ENCODE measurements at places on chromosomes 4 and X.

DNA sequence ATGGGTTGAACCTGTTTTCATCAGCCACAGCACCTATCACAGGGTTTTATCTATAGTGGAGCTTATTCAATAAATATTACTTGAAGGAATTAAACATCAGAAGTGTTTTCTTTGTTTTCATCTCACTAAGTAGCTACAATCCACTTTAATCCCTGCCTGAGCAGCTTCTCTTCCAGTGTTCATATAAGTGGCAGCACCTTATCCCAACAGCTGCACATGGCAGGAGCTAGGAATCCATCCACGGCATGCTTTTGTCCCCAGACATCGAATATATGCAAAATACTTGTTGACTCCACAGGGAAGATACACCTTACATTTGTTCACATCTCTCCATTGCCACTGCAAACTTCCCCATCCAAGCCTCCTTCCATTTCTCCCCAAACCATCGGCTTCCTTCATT lies 549.8 kb upstream of the FAM241A start:
- DNase-seq: no peak

DNA sequence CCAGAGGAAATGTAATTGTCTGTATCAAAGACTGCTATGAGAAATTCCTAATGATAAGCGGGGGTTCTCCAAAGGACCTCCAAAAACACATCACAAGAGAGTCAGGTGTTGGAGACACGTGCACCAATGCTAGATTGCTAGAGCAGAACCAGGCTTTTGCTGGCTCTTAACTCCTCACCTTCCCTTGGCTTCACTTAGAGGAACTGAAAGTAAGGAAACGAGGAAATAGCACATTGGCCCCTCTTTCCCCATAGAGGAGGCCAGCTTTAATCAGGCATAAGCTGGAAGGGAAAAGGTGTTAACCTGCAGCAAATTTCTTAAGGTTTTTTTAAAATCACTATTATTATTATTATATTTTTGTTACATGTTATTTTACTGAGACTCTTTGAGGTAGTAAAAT lies 13.6 kb downstream of the OTC start:
- no peak for DNase-seq

GRCh38 chrX:25020905-25021449 lies 5.2 kb upstream of the ARX start:
- no peak for DNase-seq

DNA sequence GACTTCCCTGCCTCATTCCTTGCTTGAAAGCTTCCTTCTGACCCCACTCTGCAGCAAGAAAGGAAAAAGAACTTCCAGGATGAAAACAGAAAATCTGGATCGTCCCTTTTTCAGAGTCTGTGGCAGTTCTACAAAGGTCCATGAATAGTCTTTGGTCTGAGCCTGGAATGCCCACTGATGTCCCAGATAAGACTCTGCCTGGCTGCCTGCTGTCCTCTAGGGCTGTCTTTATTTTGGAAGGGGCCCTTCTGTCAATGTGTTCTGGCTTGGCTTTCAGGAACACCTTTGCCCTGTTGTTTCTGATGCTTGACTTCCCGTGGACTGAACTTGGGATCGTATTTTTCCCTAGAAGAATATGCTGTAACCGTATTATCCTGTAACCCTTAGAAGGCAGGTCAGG lies 114.7 kb upstream of the LNX1 start:
- DNase-seq: no peak

GRCh38 chrX:126485409-126485808 lies 67.2 kb downstream of the DCAF12L1 start:
- DNase-seq: no peak

DNA sequence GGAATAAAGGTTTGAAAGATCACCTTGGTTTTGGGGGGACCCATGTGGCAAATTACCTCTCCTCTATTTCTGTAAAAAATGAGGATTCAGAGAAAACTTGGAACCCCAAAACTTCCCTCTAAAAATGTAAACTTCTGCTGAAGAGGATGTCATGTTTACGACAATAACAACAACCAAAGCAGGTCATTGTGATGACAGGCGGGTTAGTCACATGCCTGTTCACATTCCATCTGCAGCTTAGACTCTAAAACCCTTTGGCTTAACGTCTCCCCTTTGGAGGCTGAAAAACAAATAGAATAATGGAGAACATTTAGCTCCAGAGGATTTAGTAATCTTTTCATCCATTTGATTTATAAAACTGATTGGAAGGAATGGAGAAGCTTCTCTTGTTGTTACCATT lies 75.0 kb upstream of the FAM9C start:
- DNase-seq: no peak

GRCh38 chr4:161256172-161256571 lies 907.6 kb downstream of the FSTL5 start:
- DNase-seq: no peak

GRCh38 chr4:2793586-2794485 lies 951 bp downstream of the SH3BP2 start:
- DNase-seq: peak; percentile 66

GRCh38 chrX:109511113-109511512 lies 25.5 kb upstream of the NXT2 start:
- DNase-seq: no peak

DNA sequence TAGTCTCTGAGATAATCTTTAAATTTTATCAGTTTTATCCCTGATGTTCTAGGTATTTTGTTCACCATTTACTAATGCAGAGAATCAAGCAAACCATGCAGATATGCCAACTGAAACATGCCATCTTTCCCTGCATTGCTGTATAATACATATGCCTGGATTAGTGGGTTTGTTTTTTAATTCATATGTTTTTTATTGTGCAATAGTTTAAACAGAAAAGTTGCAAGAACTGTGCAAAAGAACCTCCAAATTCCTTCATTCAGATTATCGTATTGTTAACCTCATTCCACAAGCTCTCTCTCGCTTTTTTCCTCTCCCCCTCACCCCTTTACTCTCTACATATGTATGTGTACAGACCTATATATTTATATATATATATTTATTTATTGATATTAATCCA lies 244.6 kb downstream of the NKX6-1 start:
- no peak for DNase-seq

- no peak for DNase-seq
Observed at GRCh38 chr4:132076829-132077228, 1072.3 kb upstream of the PCDH10 start.

GRCh38 chrX:72216973-72217372 lies 21.9 kb downstream of the ERCC6L start:
- no peak for DNase-seq

GRCh38 chr4:121784975-121785374 lies 16.1 kb upstream of the EXOSC9 start:
- DNase-seq: no peak

- no peak for DNase-seq
Observed at GRCh38 chr4:30744957-30745640, 24.9 kb downstream of the PCDH7 start.

DNA sequence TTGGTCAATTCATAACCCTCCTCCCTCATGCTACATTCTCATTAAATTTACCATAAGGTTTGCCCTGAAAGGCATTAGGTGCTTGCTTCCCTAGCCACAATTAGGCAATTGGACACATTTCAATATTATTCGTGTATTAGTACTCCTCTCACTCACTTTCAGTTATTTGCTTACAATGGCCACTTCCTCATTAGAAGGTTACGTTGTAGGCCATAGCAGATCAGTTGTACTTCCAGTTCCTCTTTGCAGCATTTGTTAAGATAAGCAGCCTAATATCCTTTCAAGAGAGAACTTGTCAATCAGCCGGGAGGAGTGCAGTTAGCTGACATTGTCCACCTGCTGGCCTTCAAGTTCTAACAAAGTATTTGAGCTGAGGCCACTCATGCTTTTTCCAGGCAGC lies 1017.2 kb downstream of the PCDH7 start:
- DNase-seq: no peak

- no peak for DNase-seq
Observed at GRCh38 chr4:10204401-10205058, 87.9 kb upstream of the WDR1 start.

DNA sequence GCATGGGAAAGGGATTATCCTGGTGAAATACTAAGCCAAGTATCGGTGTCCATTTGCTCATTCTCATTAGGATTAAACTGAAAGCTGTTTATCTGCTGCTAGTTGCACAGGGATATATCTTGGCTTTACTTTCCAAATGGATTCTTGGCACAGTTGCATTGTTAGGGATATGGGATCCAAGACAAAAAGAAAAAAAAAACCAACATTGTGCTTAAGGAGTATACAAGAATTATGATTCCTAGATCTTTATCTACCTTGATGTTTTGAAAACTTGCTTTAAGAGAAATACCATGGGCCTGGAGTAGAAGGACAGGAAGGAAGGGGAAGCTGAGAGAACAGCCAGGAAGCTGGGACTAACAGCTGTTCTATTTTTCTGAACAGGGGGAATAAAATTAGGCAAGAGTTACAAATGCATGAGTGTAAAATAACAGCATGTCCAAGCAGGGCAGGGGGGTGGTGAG lies 107.6 kb downstream of the ATXN3L start:
- no peak for DNase-seq

DNA sequence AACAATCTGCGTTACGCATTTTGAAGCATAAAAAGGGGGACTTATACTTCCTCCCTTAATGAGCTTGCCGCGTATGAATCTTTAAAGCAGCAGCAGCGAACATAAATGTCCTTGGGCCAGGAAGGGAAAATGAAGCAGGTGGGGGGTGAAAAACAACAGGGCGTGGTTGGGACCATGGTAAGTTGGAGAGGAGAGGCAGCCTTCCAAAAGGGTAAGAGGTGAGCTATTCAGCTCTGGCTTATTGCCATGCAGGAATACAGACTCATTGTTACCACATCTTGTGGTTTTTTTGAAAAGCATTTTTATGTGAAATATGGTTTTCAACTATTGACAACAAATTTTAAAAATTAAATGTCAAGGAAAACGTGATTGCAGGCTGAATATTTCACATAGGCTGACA lies 710.7 kb upstream of the FAM241A start:
- DNase-seq: no peak

DNA sequence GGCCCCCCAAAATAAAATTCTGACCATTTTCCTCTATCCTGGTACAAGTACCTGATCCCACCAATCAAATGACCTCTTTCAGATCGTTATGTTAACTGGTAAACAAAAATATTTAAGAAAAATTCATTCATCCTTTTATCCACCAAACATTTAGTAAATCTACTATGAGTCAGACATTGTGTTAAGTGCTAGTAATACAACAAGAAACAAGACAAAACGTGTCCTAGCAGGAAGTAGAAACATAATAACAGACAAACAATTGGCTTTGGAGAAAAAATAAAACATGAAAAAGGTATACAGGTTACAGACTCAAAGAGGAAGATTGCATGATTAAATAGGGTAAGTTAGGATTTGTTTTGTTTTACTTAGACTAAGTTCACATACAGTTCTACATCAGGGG lies 43.7 kb downstream of the ANTXR2 start:
- DNase-seq: no peak

DNA sequence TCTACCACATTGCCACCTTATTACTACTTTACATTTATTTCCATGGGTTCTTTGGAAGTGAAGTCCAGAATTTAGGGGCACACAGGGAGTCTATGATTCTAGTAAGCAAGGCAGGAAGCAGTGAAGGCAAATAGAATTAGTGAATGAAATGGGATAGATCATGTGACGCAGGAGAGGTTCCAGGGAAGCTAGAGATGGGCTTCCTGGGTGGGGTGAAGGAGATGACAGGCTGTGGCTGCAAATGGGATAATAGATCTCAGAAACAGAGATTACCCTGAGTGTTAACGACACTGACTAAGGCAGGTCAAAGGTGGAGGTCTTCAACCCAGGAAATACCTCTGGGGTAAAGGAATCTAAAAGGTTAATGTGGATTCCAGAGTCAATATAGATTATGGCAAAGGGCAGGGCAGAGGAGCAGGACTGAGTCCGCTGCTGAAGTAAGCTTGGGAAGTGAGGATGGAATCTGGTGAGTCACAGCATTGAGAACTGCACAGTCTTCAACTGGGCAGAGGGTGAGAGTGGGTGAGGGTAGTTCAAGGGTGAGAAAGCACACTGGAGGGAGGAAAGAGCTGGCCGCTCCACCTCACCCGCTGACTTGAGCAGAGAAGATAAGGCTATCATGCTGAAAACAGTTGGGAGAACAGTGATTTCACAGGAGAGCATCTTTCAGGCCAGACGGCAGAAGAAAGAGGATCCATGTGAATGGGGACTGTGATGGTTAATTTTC lies 70.8 kb downstream of the ANXA3 start:
- no peak for DNase-seq

GRCh38 chr4:91936311-91936710 lies 367.5 kb upstream of the GRID2 start:
- DNase-seq: no peak

DNA sequence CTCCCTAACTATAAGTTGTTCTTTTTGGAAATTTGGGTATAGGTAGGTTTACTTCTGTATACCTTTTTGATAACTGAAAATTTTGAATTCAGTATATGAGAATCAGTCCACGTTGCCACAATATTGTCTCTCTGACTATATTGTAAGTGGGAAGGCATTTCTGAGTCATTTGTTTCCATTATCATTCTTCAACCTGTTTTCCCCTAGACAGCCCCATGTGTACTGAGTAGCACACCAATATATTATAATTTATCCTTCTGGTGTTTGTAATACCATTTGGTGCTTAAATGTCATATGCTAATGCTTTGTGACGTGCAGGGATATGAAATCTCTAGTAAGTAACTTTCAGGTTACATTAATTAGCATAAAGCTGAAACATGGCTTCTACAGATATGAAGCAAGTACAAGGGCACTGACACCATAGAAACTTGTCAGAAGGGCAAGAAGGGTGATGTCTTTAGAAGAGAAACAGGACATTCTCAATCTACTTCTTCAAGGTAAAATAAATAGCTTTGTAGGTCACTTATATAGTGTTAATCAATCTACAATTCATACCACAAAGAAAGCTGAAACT lies 27.7 kb downstream of the PAK3 start:
- DNase-seq: no peak

DNA sequence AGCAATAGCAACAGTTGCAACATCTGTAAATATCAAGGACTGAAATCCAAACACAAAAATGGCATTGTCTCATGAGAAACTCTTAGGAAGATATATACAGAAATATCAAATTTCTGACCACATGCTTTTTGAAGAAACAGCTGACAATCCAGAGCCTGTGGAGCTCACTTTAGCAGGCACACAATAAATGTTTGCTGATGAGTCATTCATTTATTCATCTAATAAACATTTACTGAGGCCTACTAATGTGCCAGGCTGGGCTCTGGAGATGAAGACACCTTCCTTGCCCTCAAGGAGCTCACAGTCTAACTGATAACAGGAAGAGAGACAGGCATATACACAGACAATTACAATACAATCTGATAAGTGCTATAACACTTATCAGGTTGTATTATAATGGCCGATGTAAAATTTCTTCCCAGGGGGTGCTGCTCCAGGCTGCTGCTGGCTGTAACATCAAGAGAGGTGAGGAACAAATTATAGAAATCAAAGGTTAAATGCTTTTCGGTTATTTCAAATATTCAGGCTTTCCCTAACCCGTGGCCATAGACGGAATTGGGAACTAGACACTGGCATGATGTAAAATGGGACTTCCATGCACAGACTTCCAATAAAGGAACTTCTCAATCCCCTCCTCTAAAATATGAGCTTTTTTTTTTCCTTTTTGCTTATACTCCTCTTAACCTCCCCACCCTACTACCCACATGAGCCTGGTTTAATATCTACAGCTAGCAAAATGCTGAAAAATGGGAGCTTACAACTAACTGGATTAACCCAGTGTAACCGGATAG lies 16.8 kb upstream of the ZCCHC13 start:
- no peak for DNase-seq

GRCh38 chrX:155997436-155997835 lies at the start of gene IL9R:
IL9R (plus strand) TSS chrX:155997696; CDS start chrX:155997760, 64 bp downstream.
- DNase-seq: no peak

All from stimulated activated naive CD4-positive, alpha-beta T cell treated with Interleukin-2 at 50 U/mL for 16 hours (primary cell).